ENCODE measurements at places on chromosomes 1 and 21. TPM values are rescaled to one million over a fixed set of nuclear protein-coding genes. Genes with fewer than 3 reads are reported as not detected.
A peak's percentile ranks its signal among the peaks of the same experiment; 100 is the strongest.

AGT gene
- polyA plus RNA-seq = 0.39 TPM

KPRP gene
- not detected for polyA plus RNA-seq

RPTN gene
- polyA plus RNA-seq = not detected

NR1I3 gene
- polyA plus RNA-seq = not detected

OR2T33 gene
- polyA plus RNA-seq = 0.07 TPM

ADCY10 gene
- polyA plus RNA-seq = 0.15 TPM

MIS18A gene
- polyA plus RNA-seq = 14.2 TPM

CASQ1 gene
- 0.18 TPM for polyA plus RNA-seq

IGSF3 gene
- polyA plus RNA-seq = 3.6 TPM

DYRK3 gene
- 3.6 TPM for polyA plus RNA-seq

RNU1-3 gene
- polyA plus RNA-seq = not detected

IRF2BP2 gene
- polyA plus RNA-seq = 40.3 TPM

LAMC2 gene
- polyA plus RNA-seq = 0.15 TPM

TNFSF4 gene
- polyA plus RNA-seq = 25.9 TPM

ATP6V1G3 gene
- not detected for polyA plus RNA-seq

DNA sequence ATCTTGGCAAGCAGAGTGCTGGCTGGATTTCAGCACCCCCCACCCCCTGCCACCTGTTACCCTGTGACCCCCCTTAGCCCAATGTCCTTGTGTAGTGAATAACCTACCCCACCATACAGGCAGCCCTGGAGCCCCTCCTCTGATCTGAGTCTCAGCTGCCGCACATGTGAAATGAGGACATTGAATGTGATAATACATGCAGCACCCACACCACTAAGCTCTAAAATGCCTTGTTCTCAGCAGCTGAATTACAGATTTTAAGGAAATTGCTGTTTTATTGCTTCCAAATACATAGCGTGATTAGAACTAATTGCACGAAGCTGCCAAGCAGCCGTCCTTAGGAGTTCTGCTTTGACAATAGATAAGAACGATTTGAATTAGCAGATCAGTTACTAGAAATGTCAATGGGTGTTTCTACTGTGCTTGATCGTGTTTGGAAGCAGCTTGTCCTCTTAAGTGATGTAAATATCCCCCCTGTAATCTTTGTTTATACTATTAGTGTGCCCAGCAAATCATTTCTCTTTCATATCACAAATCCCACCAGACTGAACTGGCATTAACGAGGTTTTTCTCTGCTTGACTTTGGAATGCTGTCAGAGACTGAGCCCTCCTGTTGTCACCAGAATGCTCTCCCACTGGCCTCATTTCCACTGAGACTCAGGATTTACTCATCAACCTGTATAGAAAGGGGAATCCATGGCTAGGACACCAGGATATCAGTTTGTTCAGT, 4.9 kb downstream of the SLAMF8 start:
- no peak for DNase-seq

DNA sequence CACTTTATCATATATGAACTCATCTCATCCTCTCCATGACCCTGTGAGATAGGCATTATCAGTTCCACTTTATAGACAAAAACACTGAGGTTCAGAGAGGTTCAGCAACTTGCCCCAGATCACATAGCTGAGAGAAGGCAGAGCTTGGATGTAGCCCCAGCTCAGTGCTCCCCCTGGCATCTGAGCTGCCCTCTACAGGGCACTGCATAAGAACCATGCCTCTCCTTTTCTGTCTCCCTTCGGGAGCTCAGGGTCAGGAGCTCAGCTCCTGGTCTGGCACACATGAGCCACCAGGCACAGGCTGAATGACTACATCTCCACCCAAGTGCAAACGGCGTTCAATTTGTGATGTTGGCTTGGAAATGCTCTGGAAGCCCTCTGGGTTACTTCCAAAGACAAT, 16.9 kb downstream of the RAB7B start:
- DNase-seq = no peak

DNA sequence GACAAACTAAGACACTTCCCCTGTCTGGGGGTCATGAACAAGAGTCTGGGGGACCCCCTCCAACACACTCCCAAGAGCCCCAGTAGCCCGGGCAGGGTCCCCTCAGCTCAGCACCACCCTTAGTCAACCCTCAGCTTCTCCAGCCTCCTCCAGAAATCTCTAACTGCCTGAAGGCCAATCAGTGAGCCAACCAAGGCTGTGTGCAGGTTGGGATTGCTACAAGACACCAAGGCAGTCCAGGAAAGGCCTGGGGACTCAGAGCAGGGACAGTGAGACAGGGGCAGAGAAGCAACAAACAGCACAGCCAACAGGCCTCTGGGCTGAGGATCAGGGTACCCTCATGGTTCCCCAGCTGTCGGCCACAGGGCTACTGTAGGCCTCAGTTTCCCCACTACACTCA, 13.3 kb downstream of the SMIM12 start:
- DNase-seq = no peak

- no peak for DNase-seq
Measured at GRCh38 chr1:197675583-197676208, 99.6 kb downstream of the DENND1B start.

DNA sequence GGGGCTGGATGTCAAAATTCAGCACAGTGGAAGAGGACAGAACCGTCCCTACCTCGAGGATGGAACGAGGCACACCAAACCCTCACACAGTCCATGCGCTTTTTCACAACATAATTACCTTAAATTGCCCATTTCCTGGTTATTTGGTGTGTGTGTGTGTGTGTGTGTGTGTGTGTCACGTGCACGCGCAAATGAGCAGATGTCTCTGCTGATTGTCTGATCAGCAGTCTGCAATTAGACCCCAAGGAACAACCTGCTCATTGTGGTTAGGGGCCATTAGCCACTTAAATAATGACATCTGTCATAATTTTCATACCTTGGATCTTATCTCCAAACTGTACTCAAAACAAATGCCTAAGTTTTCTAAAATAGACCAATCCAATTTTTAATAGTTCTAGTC, 23.2 kb downstream of the AVPR1B start:
- DNase-seq = no peak

GRCh38 chr1:147618077-147618569, 52.2 kb downstream of the ACP6 start:
- no peak for DNase-seq

DNA sequence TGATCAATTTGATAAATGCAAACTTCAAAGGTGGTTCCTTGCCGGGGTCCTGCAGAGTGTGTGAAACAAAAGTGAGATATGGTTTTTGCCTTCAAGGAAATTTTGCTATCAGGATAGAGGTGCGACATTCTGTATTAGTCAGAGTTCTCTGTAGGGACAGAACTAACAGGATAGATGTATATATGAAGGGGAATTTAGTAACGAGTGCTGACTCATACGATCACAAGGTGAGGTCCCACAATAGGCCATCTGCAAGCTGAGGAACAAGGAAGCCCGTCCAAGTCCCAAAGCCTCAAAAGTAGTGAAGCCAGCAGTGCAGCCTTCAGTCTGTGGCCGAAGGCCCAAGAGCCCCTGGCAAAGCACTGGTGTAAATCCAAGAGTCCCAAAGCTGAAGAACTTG, 157.0 kb downstream of the RYR2 start:
- no peak for DNase-seq

- no peak for DNase-seq
Measured at GRCh38 chr1:154145986-154146385, 8.9 kb downstream of the NUP210L start.

DNA sequence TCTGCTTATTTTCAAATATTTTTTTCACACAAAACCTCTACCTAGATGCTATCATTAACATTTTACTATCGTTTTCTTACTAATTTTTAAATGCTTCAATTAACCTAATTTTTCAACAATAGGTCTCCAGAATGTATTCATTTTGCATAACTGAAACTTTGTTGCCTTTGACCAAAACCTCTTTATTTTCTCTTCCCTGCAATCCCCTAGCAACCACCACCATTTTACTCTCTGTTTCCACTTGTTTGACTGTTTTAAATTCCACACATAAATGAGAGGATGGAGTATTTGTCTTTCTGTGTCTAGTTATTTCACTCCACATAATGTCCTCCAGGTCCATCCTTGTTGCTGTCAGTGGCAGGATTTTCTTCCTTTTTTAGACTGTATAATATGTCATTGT, 9.5 kb upstream of the F13B start:
- no peak for DNase-seq

- DNase-seq = no peak
Measured at GRCh38 chr1:59819566-59820438, 5.1 kb downstream of the HOOK1 start.

GRCh38 chr21:28256420-28256831, 736.3 kb downstream of the LTN1 start:
- peak; percentile 26 for DNase-seq

GRCh38 chr1:40081871-40082270, 15.2 kb downstream of the PPT1 start:
- DNase-seq = no peak

GRCh38 chr1:156553860-156554485, 18.4 kb downstream of the IQGAP3 start:
- DNase-seq = no peak

GRCh38 chr1:217776693-217777092, 145.5 kb downstream of the SPATA17 start:
- no peak for DNase-seq

DNA sequence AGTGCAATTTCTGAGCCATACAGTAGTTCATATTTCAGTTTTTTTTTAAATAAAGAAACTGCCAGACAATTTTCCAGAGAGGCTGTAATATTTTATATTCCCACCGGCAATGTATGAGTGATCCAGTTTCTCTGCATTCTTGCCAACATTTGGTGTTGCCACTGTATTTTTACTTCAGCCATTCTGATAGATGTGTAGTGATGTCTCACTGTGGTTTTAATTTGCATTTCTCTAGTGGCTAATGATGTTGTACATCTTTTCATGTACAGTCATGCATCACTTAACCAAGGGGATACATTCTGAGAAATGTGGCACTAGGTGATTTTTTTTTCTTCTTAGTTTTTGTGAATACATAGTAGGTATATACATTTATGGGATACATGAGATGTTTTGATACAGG, 99.6 kb downstream of the CENPF start:
- DNase-seq = no peak

- DNase-seq = no peak
Measured at GRCh38 chr1:68506386-68506785, 9.5 kb upstream of the DEPDC1 start.

DNA sequence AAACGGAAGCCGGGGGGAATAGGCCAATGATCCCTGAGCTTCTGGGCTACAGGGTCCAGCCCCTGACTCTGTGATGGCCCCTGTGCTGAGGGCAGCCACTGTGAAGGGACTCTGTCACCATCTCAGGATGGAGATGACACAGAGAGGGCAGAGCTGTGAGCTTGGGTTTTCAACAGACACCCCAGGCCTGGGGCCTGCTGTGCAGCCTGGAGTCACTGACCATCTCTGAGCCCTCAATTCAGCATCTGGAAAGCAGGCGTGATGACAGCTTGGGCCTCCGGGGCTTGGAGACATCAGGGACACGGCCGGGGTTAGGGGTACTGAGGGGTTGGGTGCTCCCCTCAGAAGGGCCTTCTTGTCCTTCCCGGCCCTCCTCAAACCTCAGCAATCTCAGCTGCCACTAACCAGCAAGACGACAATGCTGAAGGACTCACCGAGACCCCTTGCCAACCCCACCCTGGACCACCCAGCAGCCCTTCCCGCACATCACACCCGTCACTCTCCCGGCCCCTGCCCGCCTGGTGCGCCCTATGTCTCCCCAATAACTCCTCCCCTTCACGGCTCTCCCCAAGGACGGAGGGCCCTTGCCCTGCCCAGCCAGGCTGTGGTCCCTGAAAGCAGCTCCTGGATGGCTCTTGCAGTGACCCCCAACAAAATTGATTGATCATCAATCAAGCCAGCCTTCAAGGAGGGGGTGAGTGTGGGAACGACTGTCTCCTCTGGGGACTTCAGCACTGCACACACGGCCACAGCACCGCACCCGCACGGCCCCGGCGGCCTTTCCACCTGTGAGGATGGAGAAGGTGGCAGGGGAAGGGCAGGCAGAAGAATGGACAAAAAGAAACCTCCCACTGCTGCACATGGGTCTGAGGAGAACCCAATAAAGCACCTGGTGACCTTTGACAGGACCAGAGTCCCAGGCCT, 4.3 kb downstream of the MEGF6 start:
- DNase-seq = no peak

- peak; percentile 57 for DNase-seq
Measured at GRCh38 chr1:202145068-202145743, 669 bp upstream of the ARL8A start.

- no peak for DNase-seq
Measured at GRCh38 chr1:239368436-239369109, 17.8 kb upstream of the CHRM3 start.

DNA sequence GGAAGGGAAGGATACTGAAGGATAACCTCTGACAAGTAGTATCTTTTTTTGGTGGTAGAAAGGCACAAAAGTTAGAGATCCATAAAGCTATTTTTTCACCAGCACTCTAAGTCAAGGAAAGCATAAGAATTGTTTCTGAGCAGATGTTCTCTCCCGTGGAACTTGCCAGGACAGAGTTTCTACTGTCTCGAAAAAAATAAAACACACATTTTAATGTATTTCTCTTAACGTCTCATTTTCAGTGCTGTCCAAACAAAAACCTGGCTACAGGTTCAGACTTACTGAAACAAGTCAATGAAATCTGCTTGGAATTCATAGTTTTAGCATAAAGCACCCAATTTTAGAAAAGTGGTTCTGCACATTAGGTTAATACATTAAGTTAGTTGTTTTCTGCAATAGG, 338.3 kb downstream of the LTN1 start:
- DNase-seq = no peak

GRCh38 chr21:41943851-41944250, 10.0 kb downstream of the C2CD2 start:
- DNase-seq = no peak

DNA sequence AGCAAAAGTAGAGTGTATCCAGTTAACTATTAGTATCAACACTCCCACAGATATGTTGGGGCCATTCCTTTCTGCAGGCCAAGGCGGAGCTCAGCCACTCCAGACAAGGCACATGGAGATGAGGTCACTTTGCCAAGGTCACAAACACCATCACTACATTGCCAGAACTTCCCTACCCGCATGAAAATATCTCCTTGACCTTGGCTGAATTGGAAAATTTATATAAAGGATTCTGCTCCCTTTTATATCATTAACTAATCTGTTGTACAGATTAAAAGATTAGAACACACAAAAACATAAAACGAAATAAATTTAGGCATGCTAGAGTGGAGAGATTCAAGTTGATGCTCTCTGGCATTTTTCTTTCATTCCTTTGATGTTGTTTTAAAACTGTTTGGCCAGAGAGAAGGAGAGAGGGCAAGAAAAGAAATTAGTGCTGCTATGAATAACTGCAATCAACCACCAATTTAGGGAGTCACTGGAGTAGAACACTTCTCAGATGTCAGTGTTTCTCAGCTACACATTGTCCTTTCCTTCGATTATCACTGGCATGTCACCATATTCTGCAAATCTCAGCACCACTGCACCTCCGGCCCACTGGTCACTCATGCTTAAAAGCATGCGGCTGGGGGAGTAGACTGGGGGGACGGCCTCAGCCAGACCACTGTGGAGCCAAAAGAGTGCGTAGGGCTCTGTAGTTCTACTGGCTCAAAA, 78.7 kb upstream of the ATP1B1 start:
- DNase-seq = no peak

Measured in SK-N-SH (cell line).